ENCODE measurements at places on chromosomes 7 and 10.

DNA sequence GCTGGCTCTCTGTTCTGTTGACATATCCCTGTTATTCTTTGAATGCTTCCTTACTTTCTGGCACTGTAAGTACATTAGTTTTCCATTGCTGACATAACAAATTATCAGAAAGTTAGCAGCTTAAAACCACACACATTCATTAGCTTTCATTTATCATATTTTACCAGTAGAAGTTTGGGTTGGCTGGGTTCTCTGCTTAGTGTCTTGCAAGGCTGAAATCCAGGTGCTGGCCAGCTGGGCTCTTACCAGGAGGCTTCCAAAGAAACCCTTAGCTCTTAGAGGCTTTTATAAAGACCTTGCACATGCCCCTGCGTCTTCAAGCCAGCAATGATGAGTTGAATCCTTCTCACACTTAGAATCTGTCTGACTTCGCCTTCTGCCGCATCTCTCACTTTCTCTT lies 160.6 kb downstream of the MLLT10 start:
- no peak for DNase-seq

DNA sequence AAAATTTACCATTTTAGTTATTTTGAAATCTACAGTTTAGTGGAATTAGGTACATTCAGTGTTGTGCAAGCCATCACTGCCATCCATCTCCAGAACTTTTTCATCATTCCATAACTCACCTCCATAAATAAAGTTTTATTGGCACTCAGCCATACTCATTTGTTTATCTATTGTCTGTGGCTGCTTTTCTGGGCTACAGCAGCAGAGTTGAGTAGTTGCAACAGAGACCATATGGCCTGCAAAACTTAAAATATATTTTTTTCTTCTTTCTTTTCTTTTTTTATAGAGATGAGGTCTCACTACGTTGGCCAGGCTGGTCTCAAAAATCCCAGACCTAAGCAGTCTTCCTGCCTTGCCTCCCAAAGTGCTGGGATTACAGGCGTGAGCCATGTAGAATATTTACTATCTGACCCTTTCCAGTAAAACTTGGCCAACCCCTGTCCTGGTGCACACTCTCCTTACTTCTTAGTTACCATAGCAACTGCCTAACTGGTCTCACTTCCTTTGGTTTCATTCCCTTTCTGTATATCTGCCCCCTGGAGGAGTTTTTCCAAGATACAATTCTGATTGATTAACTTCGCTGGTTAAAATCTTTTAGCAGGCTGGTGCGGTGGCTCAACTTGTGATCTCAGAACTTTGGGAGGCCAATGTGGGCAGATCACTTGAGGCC lies 133.2 kb downstream of the CUX1 start:
- DNase-seq = no peak

DNA sequence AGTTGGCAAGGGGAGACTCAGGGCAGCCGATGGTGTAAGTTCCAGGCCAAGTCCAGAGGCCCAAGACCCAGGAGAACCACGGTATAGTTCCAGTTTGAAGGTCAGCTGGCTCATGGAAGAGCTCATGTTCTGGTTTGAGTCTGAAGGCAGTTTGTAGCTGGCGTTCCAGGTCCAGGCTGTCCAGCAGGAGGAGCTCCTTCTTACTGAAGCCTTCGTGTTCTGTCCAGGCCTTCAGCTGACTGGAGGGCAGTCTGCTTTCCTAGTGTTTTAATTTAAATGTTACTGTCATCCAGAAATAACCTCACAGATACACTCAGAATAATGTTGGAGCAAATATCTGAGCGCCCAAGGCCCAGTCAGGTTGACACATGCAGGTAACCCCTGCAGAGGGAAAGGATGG lies 4.2 kb downstream of the SUN1 start:
- peak; percentile 63 for DNase-seq

DNA sequence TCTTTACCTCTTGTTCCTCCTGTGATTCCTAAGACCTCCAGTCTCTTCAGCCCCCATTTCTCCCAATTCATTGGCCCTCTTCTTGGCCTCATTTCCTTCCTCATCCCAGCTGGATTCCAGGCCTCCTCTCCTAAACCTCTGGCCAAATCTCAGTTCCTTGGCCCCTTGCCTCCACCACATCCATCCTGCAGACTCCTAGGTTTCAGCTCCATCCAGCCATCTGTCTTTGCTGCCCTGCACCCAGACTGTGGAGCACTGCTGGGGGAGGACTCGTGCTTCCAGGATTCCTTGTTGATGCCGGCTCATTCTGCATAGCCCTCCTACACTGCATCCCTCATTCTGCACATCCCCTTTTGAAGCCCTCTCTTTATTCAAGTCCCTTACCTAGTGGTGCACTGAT lies 6.7 kb downstream of the PLAC9 start:
- DNase-seq = no peak

DNA sequence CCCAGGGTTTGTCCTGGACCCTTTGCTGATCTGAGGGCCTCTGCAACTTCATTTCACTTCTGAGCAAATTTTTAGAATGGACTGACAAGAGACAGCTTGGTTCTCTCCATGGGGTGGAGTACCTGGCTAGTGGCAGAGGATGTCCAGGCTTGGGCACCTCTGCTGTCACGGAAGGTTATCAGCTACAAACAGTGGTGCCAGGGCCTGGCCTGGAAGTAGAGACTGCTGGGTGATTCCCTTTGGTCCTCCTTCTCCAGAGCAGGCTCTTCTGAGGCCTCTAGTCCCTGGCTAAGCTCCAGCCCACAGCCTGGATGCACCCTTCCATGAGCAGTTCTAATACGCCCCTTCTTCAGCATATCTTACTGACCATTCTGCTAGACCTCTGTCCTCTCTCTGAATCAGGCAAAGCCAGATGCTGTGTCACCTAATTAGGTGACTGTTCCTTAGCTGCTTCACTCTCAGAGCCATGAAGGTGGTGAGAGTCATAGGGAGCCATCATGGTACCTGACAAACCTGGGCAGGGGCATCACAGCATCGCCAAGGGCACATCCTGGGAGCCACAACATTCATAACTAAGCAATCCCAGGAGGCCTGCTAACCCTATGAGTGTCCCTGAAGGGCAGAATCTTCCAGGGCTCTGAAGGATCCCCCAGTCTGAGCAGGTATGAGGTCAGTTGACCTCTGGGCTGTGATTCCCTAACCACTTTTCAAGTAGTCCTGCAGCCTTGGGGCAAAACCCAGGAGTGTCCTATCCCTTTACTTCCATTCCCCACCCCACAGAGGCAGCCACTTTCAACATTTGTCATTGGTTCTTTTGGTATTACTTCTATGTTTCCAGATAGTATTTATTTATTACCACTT lies 4.0 kb downstream of the ARHGAP22 start:
- no peak for DNase-seq

- no peak for DNase-seq
Measured at GRCh38 chr7:40709062-40709964, 574.5 kb downstream of the SUGCT start.

DNA sequence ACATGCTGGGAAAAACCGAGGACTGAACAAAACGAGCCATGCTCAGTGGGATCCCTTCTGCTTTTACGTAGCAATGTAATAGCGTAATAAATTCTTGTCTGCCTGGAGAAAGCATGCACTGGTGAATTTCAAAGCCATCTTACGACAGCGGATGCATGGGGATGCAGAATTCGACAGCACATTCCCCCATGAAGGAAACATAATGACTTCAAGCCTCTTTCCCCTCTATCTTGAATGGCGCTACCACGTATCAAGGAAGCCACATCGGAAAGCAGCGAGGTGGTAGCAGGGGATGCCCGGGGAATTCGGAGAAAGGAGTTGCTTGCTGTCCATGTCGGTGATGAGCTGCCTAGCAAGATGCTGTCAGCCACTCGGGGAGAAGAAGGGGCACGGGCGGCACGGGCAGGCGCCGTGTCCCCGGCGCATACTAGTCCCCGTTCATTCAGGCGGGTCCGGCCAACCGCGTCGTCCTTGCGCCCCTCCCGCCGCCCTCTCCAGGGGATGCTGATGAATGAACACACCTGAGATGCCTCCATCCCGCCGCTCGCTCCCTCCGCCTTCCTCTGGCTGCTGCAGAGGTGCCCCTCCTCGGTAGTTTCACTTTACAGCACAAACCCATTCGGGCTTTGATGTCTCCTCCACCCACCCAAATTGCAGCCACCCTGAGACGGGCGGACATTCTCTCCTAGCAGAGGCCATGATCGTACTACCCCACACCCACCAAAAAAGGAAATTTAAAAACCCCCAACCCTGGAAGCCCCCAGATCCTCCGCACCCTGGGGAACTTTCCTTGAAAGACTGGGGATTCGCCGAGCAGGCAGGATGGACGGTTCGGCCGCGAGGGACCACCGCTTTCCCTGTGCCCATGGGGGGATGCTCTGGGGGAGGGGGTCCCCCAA lies 644 bp downstream of the SORBS1 start:
- no peak for DNase-seq

- DNase-seq = no peak
Measured at GRCh38 chr10:100053686-100054460, 27.8 kb downstream of the CPN1 start.

DNA sequence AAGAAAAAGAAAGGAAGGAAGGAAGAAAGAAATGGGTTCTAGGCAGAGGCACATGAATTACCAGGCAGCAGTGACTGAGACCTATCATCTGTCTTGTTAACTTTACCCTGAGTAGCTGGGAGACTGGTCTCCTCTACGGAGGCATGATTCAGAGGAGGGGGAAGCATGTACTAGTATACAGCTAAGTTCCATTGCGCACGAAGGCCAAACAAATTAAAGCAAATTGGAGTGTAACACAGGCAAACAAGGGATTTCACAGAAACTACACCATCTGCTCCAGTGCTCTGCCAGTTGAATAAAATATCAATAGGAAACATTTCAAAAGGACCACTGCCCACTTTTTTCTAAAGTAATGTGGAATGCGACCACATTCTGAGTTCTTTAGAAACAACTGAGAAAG lies 65.9 kb upstream of the RSU1 start:
- no peak for DNase-seq
